ENCODE measurements at places on chromosomes 6 and 20. TPM values are rescaled to one million over a fixed set of nuclear protein-coding genes. Genes with fewer than 3 reads are reported as not detected.

- DNase-seq: no peak
Observed at GRCh38 chr6:96301781-96302180, 219.8 kb upstream of the UFL1 start.

DNA sequence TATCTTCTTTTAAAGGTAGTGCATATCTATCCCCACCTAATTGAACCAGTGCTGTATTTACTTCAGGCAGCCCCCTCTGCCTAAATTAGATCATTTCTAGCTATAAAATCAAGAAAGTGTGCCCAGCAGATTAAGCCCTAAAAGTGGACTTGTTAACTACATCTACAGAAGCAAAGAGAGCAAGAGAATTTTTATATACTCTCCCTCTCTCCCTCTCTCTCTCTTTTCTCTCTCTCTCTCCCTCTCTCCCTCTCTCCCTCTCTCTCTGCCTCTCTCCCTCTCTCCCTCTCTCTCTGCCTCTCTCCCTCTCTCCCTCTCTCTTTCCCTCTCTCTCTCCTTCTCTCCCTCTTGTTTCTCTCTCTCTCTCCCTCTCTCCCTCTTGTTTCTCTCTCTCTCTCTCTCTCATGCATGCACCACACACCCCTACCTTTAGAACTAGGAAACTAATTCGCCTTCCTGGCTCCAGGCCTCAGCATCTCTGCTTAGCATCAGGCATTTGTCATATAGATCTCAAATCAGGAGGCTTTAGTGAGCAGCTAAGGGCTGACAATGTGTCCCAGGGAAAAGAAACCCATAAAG lies 71.4 kb downstream of the FOXA2 start:
- no peak for DNase-seq

- no peak for DNase-seq
Observed at GRCh38 chr6:12379181-12379580, 89.0 kb downstream of the EDN1 start.

DNA sequence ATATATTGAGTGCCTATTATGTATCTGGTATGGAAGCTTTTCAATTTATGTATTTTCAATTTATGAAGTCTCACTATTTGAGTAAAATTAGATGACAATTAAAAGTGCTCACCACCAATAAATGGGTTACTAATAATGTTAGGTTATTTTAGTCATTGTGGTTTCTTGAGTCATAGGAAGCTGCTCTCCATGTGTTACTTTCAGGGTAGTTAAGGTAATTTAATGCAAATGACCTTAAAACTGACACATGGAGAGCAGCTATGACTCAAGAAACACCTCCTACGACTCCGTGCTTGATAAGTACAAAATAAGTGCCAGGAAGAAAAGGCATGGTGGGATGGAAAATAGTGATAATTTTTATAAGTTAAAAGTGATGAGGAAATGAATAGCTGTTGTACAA lies 16.5 kb upstream of the TINAG start:
- DNase-seq: no peak

SRMS gene
- not detected for total RNA-seq

Measured in left cardiac atrium (tissue), 4 donors.